Fibroblast of skin of scalp (primary cell): ENCODE measurements at places on chromosomes 3 and 15.
A peak's percentile ranks its signal among the peaks of the same experiment; 100 is the strongest.

DNA sequence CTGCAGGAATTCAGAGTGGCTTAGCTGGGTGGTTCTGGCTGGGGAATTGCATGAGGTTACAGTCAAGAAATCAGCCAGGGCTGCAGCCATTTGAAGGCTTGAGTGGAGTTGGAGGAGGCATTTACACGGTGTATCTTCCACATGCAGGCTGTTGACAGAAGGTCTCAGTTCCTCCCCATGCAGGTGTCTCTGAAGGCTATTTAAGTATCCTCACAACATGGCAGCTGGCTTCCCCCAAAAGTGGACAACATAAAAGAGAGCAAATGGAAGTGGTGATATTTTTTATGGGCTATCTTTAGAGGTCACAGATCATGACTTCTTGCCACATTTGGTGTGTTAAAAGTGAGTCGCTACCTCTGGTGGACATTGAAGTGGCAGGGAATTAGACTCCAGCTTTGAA lies 60.1 kb upstream of the SPRED1 start:
- DNase-seq: no peak

DNA sequence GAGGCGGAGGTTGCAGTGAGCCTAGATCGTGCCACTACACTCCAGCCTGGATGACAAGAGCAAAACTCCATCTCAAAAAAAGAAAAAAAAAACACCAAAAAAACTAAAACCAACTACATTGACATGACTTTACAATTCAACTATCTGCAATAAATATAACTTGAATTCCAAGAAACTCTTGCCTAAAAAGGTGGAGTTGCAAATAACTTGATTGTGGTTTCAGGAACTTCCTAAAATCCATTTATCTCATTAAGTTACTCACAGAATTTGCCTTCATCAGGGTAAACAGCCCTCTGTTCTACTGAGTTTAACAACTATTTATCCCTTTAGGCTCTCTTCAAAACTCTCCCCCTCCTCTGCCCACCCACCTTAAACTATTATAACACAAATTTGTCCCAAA lies 2.7 kb upstream of the MAPK6 start:
- no peak for DNase-seq

DNA sequence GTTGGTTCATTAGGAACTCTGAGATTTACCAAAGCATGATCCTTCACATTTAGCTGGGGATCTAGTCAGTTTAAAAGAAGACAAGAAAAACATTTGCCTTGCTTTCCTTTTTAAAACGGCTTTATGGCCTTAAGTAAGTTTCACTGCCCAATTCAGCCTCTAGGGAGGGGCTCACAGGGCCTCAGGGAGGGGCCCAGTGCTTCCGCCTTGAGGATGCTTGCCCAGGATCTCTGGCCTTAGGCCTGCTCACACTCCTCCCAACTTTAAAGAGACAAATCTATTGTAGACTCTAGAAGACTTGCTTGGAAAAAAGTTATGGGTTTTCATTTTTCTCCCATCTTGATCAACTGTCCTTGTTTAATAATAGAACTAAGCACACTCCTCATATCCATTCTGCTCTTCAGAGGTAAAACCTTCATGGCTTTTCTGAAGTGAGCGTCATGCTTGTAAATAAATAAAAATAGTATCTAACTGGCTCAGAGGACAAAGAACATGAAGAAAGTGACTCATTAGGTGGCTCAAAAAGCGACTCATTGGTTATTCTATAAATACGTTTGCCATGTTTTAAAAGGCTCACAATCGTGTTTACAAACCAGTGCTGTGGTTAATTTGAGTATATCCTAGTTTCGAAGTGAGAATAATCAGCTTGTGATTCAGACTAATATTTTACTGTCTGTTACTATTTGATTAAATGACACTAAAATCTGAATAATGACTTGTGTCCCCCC lies 13.7 kb downstream of the PDHB start:
- DNase-seq: no peak

DNA sequence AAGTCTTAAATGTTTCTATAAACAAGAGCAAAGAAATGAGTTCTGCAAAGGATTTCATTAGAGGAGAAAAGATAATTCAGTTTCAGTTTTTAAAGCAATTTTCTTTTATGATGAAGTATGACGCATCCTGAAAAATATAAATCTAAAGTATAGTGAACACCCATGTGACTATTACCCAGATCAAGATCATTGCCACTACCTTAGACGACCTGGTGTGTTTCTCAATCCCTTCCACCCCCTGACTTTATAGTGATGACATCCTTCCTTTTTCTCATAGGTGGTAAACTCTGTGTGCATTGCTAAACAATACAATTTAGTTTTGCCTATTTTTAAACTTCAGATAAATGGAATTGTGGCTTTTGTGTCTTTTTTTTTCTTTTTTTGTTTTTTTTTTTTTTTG lies 8.4 kb downstream of the STT3B start:
- no peak for DNase-seq

DNA sequence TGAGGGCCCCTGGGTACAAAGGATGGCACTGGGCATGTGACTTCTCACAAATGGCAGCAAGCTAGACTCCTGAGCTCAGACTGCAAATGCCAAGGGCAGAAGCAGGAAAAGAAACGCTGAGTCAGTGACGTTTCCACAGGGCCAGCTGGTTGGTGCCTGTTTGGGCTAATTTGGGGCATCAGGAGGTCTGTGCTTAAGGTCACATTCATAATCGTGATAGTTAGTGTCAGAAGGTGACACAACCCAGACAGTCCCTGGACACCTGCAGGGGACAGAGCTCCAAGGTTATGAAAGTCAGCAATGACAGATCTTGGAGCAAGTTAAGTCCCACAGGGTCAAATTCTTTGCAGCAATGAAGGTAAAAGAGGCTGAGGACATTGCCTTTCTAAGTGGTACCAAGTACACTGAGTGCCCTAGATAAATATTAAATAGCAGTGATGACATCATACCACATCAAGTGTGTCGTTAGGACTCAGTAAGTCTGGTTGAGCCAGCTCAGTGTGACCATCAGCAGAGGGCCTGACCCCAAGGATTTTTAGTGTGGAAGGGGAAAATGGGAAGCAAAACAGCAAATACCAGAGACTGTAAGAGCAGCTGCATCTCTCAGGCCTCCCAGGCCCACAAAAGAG lies 556.9 kb upstream of the CFAP20DC start:
- DNase-seq: no peak

DNA sequence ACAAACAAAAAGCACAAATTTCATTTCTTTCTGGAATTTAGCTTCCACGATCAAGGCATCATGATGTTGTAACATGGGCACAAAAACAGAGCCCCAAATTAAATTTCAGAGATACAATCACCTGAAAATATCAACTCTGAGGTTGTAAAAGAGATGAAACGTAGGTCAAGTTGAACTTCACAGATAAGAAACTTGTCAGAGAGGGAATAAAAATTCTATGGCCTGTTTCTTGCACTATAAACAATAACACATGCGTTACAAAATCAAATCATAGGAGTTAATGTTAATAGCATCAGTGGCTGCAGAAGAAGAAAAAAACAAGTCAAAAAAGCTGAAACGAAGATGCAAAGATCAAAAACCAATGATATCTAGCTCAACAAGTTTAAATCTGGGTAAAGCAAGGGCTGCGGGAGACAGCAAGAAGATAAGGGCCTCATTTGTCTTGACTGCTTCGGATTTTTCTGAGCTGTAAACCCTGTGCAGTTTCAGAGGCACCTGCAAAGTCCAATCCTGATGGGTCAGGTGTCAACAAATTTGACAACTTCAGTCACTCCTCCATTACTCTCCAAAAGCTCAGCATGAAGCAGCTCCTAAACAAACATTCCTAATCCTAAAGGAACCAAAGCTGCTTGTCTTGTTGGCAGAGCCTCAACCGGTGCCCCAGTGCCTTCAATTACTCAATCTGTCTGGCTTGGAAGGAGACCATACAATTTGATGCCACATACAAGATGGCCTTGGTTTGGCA lies 219.8 kb downstream of the STT3B start:
- DNase-seq: no peak

DNA sequence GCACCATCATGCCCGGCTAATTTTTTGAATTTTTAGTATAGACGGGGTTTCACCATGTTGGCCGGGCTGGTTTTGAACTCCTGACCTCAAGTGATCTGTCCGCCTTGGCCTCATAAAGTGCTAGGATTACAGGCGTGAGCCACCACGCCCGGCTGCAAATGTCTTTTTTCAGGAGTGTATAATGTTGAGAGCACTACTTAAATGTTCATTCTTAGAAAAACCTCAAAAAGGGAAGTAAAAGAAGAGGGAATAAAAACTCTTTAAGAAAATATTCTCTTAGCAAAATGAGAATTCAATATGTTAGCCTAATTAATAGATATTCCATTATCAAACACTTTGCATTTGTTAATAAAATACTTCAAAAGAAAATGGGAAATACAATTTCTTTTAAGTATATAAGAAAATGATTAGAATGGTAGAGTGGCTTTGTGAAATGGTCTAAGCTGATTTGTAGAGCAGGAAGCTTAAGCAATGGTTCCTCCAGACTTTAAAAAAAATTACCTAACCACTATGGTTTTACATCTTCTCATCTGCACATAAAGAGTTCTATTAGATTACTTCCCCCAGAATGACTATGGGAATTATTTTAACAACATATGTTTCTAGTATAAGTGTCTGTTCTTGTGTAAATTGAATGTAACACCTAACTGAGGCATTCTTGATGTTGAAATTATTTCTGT lies 226.7 kb upstream of the ALCAM start:
- no peak for DNase-seq

DNA sequence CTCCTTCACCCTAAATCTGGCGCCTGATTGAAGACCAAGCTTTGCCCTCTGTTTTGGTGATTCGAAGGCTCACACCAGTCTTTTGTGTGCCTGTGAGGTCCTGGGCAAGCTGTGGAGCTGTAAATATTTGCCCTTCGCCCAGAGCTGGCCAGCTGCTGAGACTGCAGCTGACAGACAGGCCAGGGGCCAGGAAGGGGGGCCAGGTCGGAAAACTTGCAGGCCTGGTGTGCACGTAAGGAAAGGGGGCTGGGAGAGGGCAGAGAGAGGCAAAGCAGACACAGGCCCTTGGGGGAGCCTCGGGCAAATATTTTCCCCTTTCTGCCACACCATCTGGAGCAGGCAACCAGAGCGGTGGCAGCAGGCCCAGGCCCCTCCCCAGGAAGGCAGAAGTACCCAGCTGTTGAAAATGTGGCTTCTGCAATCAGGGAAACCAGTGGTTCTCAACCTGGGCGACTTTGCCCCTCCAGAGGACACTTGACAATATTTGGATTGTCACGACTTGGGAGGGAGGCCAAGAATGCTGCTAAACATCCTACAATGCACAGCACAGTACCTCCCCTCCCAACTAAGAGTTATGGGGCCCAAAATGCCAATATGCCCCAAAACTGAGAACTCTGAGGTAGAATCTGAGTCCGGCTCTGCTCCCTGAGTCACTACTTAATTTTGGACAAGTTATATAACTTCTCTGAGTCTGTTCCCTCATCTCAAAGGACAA lies 2.5 kb downstream of the PDZRN3 start:
- DNase-seq: peak; percentile 34
